BJ (cell line): ENCODE measurements at places on chromosomes 6 and 20. TPM values are rescaled to one million over a fixed set of nuclear protein-coding genes. Genes with fewer than 3 reads are reported as not detected.
A peak's percentile ranks its signal among the peaks of the same experiment; 100 is the strongest.

- DNase-seq: no peak
Observed at GRCh38 chr20:48455651-48456365, 372.0 kb downstream of the PREX1 start.

DNA sequence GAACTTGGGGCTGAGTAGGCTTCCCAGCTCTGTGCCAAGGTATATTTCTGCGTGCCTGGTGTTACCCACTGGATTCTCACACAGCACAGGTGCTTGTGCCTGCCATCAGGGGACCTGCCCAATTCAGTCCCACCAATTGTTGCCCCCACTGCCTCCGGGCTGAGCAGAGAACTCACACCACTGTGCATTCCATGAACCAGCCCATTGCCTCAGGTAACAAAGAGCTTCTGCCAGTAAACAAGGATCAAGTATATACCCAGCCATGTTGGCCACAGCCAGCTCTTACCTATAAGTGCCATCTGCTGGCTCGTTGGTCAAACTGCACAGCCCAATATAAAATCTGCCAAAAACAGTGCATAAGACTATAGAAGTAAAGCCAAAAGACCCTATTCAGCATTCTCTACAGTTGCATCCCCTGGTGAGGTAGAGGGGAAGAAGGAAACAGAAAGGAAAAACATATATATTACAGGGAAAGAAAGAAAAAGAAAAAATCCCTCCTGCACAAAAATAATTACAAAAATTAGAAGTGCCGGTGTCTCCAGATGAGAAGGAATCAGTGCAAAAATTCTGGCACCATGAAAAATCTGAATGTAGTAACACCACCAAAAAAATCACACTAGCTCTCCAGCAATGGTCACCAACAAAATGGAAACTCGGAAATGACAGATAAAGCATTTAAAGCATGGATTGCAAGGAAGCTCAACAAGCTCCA lies 241.4 kb downstream of the IBTK start:
- DNase-seq: no peak

GRCh38 chr20:12925210-12925755 lies 83.5 kb upstream of the SPTLC3 start:
- no peak for DNase-seq

GRCh38 chr6:97437087-97437486 lies 154.1 kb upstream of the MMS22L start:
- no peak for DNase-seq

DNA sequence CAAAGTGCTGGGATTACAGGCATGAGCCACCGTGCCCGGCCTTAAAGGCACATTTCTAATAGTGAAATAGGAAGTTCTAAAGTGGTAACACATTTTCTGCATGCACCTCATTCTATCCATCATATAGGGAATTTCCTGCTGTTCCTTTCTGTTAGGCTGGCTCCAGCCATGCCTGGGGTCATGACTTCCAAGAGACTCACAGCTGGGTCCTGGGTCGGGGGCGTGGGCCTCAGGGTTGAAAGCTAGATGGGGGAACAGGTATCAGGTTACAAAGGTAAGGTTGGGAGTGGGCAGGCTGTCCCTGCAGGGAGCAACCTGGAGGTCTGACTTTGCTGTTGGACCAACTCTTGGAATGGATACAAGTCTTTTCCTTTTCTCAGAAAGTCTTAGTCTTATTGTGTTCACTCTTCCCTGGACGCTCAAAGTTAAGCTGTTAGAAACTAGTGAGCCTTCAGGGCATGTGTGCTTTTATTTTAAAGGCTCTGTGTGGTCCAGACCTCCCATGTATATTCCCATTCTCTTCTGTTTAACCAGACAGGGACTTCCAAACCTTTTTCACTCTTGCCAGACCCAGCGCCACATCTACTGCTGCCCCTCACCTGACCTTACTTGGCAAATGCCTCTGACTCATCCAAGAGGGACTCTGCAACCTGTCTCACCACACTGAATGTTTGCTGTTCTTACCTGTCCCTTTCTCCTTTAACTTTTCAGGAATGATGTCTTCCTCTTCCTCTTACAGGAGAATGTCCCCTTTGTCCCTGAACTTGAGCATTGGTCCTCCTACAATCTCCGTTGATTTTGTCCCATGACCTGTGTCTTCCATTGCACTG lies 64.4 kb downstream of the TMEM170B start:
- DNase-seq: no peak

DNA sequence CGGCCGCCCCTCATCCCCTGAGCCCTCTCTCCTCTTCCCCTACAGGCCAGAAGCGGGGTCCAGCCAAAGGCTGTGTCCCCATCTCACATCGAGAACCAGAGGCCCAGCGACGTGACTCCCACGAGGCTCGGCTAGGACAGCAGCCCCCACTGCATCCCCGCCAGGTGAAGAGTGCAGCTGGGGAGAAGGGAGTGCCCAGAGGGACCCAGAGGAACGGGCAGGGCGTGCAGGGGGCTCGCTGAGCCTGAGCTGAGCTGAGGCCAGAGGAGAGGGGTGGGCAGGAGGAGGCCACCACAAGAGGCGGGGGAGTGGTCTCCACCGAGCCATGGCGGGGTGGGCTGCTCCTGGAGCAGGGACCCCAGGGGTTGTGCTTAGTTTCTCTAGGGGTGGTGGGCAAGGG lies 32.6 kb downstream of the KCNQ2 start:
- DNase-seq: no peak

- no peak for DNase-seq
Observed at GRCh38 chr6:136657666-136658065, 107.4 kb upstream of the MAP7 start.

DNA sequence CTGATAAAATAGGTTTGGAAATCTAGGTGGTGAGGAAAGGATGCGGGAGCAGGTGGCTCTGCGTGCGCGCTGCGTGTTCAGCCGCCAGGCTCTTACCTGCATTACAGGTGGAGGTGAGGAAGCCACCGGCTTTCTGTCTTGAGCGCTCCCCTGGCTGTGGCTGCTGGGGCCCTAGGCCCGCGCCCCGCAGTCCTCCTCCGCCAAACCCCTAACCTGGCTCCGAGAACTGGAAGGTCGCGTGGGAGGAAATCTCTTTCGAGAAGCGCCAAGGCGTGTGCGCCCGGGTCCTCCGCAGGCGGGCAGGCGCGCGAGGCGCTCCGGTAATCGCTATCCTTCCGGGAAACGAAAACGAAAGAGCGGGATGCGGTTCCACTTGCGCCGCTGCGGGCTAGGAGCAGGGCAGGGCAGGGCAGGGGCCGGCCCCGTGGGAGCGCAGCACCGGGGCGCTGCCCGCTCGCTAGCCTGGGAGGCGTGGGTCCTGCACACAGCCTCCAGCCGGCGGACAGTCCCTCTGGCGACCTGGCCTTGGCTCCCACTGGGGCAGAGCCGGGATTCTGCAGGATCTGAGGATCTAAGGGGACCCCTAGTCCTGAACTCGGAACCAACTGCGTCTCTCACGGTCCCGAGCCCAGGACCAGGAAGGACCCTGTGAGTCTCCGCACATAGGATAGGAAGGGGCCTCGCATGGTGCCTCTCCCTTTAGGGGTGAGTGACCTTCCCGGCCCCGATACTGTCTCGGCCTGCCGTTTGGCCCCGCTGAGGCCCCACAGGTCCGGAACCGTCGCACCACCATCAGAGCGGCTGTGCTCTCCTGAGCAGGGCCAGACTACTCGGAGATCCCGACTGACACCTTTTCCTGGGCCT lies at the start of gene ETV7:
ETV7 (minus strand) TSS at position 230 of the 864 bp plus-strand sequence; CDS start at position 102, 128 bp downstream.
- DNase-seq: no peak

EMILIN3 gene
- 0.27 and 0.52 TPM in 2 replicates for polyA plus RNA-seq

ZBTB46 gene
- polyA plus RNA-seq: 0.13 and 0.32 TPM in 2 replicates

- DNase-seq: no peak
Observed at GRCh38 chr6:13072686-13073347, 255.5 kb downstream of the TBC1D7 start.

- no peak for DNase-seq
Observed at GRCh38 chr6:36737043-36737785, 39.6 kb downstream of the RAB44 start.

BPIFB2 gene
- not detected in 2 replicates for polyA plus RNA-seq

DNA sequence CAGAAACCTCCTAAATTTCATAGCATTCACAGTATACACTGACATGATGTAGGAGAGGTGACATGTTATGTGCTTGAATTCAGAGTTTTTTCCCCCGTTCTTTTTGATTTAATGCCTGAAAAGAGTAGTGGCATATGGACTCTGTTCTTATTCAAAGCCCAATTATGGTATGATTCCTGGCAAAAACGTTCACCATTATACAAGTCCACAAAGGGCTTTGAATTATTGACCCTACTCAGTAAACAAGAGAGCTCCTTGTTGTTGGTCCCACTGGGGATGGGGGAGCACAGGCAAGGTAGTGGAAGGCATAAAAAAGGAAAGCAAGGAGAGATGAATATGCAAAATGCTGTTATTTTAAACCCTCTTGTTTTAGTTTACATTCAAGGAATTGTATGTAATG lies 136.0 kb upstream of the AHI1 start:
- DNase-seq: no peak

GNAS-AS1 gene
- 0.42 and 0.45 TPM in 2 replicates for polyA plus RNA-seq

DNA sequence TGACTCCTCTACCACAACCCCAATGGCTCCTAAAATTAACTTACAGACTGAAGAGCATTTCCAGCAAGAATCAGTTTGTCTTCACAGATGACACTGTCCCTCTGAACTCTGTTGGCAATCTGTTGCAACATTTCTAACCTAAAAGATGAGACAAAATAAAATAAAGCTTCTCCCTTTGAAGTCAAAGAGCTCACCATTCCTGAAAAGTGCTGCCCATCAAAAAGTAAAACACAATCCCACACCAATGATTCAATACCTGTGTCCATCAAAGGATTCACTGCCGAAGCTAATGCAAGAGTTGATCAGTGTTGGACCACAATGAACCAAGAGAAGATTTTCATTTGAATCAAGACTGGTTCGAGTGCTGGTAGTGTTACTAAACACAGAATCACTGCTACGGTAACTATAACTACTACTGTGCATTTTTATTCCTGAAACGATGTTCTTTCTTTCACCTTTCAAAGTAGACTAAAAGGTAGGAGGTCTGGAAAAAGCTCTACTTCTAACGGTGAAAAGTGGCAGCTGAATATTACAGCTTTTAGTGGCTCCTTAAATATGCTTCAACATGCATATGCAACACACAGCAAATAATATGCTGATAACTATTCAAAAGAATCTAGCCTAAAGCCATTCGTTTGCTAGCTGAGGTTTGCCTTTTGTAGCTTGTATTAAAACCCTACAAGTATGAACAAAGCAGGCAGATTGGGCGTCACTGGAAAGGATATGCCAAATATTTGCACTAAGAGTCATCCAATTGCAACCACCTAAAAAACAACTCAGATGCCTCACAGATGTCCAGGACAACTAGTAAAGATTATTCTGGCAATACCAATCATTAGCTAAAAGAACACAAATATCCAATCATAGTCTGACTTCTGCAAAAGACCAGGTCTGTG lies at the start of gene DST:
DST (minus strand) TSS at position 524 of the 896 bp plus-strand sequence.
- peak; percentile 92 for DNase-seq

DNA sequence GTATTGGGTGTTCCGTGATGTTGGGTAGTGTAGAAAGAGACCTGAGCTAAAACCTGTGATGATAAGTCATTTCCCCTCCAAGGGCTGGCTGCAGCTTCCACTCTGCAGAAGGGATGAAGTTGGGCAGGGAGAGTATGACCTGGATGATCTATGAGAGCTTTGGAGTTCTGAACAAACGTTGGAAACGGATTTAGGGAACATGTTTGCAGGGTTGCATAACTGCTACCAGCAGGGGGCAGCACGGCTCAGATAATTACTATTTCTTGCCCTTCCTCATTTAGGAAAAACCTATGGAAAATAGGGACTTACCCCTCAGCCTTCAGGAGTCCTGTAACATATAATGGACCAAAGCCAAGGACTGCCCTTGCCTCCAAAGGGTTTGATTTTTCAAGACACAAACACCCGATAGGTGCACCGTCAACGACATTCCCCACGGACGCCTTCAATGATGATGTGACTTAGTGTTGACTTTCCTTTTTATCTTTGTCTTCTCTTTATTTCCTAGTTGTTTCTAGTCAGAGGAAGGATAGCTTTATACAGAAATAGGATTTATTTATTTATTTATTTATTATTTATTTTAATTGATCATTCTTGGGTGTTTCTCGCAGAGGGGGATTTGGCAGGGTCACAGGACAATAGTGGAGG lies 164.9 kb upstream of the SASH1 start:
- DNase-seq: no peak

DNA sequence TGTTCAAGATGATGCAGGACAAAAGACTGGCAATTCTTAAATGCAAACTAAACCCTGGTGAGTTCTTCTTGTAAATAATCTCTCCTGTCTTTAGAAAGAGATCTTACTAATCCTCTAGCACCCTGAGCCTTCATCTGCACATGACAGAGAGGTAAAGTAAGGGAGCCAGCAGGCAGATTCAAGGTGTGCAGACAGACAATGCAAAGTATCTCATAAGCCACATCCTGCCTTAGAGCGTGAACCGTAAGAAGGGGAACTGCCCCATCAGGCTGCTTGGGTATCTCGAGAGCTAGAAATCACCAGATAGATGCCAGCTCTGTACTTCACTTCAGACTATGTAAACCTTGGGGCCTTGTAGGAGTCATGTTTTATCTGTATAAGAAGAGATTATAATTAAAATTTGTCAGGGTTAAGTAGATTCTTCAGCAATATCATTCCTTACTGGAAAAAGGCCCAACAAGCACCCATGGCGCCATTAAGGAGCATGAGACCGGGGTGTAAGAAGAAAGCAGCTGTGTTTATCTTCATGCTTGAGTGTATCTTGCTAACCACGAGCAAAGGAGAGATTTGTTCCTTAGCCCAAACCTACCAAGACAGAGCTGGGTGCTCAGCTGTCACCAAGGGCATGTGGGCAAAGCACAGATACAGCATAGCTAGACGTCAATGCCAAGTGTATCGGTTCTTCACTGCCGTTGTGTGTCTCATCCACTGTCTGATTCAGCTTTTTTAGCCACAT lies 24.4 kb downstream of the CNR1 start:
- DNase-seq: no peak

DNA sequence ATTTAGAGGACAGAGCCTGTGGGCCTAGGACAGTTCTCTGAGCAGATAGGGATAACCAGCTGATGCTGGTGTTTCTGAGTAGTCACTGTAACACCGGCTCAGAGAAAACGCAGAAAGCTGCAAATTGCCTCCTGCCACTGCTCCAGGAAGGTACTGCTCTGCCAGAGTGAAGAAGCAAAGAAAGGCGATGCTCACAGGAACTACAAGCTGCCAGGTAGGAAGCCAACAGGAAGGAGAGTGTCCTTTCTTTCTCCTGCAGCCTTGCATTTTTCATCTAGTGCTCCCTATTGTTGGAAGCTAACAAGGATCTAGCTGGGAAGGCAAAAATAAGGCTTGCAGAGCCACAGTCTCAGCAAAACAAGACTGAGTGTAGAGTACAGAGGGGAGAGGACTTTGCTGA lies 70.7 kb upstream of the RAB32 start:
- DNase-seq: no peak

- no peak for DNase-seq
Observed at GRCh38 chr20:25269833-25270170, 21.9 kb downstream of the PYGB start.

CCN5 gene
- polyA plus RNA-seq: 0.91 and 2.0 TPM in 2 replicates

GRCh38 chr20:33301192-33301930 lies 18.3 kb downstream of the BPIFB1 start:
- no peak for DNase-seq

GRCh38 chr6:56772737-56773184 lies 130.1 kb upstream of the DST start:
- DNase-seq: no peak
